Breast epithelium (tissue), 4 donors: ENCODE measurements at places on chromosomes 3 and 15.
A peak's percentile ranks its signal among the peaks of the same experiment; 100 is the strongest.

- DNase-seq: peak; percentile 39
Measured at GRCh38 chr15:70058642-70059360, 38.9 kb downstream of the TLE3 start.

DNA sequence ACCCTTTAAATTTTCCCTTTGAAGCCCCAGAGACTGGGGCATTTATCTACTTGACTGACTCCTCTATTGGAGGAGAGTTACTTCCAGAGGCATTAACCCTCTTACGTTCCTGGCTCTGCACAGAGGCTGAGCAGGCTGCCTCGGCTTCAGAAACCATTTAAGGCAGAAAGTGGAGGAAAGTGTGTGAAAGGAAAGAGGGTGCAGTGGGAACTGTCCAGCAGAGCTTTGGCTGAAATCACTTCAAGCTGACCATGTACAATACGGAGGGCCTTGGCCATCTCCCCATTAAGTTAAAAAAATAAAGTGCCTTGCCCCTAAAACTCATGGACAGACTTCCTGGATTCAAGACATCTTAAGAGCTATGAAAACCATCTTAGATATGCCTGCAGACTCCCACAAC lies 238.7 kb downstream of the SV2B start:
- DNase-seq: no peak

- DNase-seq: no peak
Measured at GRCh38 chr15:90866161-90866715, 2.1 kb upstream of the FURIN start.

DNA sequence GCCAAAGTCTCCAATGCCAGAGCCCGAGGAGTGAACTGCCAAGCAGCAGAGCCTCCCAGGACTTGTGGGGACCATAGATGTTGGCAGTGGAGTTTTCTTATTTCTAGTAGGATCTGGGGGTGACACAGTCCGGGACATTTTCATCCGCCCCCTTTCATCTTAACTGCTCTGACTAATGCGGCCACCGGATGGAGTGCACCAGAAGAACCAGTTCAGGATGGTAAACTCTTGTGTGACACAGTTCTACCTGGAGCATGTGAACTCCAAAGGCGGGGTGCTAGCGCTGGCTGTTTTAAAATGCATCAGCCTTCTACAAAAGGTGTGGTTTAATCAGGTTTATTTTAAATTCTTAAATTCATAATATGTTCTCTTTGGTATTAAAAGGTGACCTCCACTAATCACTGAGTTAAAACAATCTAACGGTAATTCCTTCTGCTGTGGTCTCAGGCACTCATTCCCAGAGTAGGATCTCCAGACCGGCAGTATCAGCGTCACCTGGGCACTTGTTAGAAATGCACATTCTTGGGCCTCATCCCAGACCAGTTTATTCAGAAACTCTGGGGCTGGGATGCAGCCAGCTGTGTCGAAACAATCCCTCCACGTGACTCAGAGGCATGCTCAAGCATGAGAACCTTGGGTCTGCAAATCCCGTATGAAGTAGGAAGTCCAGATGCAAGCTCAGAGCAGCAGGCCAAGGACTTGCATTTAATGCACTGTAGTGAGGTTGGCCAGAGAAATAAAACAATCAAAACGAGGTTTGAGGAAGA lies 105.5 kb downstream of the GABRB3 start:
- no peak for DNase-seq

- DNase-seq: no peak
Measured at GRCh38 chr3:109994853-109995252, 657.5 kb upstream of the DPPA4 start.

DNA sequence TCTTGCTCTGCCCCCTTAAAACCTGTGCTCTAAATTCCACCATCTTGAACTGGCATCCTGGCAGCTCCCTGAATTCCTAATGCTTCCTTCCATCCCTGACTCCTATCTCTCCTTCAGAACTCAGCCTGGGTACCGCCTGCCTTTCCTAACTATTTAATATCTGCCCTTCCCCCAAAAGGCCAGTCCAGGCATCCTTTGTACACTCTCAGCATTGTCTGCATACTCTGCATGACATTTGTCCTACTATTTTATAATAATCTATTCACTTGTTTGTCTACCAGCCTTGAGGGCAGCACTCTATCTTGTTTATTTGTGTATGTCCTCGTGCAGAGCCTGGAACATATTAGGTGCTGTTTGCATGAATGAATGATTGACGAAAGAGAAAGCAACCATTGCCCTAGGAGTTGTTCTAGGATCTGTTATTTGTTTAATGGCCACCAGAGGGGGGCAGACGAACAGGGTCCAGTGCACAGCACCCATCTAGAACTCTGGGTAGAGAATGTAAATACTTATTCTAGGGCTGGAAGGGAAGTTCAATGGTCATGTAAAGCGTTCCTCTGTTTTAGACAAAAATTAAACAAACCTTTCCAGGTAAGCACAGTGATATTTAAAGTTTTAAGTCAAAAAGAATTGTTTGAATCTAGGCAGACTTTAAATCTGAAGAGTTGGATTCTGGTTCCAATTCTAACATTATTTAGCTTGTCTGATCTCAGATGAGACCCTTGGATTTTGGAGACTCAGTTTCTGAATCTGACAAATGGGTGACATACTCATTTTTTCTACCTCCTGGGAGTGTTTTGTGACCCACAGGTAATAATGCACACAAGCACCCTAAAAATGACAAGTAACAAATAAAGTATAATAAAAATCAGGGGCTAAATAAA lies 125.8 kb upstream of the GALNT15 start:
- no peak for DNase-seq

DNA sequence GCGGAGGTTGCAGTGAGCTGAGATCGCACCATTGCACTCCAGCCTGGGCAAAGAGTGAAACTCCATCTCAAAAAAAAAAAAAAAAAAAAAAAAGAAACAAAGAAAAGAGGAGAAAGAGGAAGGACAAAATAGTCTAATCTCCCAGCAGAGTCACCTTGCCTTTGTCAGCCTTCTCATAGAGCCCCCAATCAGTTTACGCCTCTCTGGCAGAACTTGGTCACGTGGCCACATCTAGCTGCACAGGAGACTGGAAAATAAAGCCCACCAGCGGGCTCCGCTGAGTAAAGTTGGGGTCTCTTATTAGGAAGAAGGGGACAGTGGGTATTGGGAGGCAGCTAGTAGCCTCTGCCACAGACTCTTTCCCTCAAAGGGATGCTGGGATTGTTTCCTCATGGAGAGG lies 41.9 kb downstream of the USP13 start:
- DNase-seq: no peak

DNA sequence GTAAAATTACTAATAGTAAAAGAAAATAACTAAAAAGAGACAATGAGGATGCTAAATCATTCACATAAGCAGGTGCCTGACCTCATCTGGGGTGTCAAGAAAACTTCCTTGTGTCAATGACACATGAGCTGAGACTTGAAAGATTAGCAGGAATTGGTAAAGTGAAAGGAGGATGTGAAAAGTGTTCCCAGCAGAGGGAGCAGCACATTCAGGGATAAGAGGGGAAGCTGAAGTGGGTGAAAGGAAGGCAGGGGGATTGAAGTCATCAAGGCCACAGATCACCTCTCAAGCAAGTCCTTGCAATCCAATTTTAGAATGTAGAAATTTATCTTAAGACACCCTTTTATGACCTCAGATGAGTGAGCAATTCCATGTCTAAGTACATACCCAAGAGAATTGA lies 60.2 kb upstream of the ACP3 start:
- DNase-seq: peak; percentile 20

DNA sequence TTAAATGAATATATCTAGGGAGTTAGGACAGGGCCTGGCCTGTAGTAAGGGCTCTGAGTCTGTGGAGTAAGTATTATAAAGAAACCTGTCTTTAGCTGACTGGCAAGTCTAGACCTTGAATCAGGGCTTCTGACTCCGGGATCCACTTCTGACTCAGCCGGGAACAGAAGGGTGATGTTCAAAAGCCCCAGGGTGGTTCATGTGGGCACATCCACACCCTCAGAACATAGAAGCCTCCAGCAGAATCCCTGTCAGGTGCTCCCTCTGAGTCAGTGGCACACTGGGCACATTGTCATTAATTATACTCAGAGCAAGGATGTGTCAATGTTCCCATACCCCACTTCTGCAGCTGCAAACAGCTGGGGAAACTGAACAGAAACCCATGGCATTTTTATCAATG lies 26.7 kb upstream of the SNRK start:
- DNase-seq: no peak

- peak; percentile 54 for DNase-seq
Measured at GRCh38 chr15:101651554-101652097, 555 bp downstream of the TM2D3 start.

DNA sequence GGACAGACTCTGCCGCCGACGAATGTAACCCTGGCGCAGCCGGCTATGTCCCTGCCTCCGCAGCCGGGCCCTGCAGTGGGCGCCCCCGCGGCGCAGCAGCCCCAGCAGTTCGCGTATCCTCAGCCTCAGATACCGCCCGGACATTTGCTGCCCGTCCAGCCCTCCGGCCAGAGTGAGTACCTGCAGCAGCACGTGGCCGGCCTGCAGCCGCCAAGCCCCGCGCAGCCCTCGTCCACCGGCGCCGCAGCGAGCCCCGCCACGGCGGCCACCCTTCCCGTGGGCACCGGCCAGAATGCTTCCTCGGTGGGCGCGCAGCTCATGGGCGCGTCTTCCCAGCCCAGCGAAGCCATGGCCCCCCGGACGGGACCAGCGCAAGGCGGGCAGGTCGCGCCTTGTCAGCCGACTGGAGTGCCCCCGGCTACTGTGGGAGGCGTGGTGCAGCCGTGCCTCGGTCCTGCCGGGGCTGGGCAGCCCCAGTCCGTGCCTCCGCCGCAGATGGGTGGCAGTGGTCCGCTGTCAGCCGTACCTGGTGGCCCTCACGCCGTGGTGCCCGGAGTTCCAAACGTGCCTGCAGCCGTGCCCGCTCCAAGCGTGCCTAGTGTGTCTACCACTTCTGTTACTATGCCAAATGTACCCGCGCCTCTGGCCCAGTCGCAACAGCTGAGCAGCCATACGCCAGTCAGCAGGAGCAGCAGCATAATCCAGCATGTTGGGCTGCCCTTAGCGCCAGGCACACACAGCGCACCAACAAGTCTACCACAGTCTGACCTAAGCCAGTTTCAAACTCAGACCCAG lies 2.4 kb downstream of the TSC22D2 start:
- DNase-seq: peak; percentile 54

GRCh38 chr15:28915041-28915810 lies 29.5 kb downstream of the APBA2 start:
- no peak for DNase-seq

DNA sequence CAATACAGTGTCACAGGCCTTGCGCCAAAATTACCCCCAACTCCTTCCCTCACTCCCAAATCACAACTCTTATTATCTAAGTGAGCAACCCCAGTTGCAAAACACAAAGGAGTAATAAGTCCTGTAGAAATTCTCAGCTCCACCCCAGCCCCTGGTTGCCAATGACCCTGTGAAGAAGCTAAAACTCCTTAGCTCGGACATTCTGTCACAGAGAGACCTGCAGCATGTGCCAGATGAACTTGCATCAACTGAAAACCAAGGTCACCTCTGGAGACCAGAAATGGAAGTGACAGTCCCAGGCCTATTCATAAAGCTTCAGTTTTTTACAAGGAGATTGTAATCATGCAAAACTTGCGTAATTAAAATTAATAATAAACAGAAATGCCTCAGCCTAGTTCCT lies 55.2 kb downstream of the RBPMS2 start:
- no peak for DNase-seq

GRCh38 chr15:36414670-36415069 lies 164.8 kb upstream of the CDIN1 start:
- DNase-seq: no peak

GRCh38 chr3:133374708-133375402 lies 25.0 kb upstream of the BFSP2 start:
- DNase-seq: no peak

- DNase-seq: no peak
Measured at GRCh38 chr3:133289322-133289721, 110.5 kb upstream of the BFSP2 start.

DNA sequence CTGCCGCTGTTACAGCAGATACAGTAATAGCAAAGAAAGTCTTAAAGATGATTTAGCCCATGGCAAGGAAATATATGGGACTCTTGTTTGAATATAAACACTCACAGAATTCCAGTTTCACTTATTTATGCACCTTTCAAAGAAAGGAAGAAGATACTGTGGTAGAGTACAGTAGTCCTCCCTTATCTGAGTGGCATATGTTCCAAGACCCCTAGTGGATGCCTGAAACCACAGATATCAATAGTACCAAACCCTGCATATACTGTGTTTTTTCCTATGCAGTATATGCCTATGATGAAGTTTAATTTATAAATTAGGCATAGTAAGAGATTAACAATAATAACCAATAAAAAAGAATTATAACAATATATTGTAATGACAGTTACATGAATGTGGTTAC lies 8.2 kb downstream of the MAP2K1 start:
- DNase-seq: no peak

GRCh38 chr15:49323207-49323606 lies 99.8 kb upstream of the FGF7 start:
- DNase-seq: no peak
